ENCODE measurements at places on chromosomes 5 and 9.
A peak's percentile ranks its signal among the peaks of the same experiment; 100 is the strongest.

DNA sequence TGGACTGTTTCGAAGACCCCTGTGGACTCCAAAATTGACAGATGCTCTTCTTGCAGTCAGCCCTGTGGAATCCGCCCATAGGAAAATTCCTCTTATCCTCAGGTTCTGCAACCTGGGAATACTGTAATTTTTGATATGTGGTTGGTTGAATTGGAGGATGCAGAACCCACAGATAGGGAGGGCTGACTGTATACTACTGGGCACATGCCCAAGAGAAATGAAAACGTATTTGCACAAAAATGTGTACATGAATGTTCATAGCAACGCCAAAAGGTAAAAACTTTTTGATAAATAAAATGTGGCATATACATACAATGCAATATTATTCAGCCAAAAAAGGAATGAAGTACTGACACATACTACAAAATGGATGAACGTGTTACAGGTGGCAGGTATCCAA, 1.9 kb upstream of the SNAPC3 start:
- no peak for DNase-seq

DNA sequence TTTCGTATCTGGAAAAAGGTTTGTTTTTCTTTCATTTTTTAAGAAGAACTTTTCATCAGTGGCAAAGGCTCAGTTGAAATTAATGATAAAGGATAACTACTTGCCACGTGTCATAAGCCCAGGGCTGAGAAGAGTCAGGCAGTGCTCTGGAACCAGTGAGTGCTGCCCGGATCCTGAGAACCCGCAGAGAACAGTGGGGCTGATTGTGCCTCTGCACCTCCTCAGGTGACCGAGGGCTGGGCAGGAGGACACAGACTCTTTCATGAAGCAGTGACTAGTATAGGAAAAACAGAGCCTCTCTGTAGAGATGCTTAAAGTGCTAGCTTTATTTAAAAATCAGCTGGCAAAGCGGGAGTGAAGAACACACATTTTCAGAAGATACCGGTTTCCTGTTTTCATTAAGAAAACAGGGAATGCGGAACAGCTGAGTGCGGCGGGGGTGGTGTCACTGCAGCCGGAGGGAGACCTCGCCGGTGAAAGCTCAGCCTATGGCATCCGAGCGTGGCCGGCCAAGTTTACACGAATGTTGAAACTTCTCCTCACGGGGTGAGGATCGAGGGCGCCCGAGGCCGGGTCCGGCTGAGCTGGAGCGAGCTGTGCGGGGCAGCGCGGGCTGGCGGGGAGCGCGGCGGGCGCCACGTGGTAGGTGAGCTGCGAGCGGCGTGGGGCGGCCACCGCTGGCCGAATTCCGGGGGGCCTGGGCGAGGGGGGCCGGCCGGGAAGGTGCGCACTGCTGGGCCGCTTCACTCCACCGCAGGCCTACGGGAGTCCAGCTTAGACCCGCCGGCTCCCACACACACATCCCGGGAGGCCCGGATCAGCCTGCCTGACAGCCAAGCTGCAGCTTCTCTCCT, 134.7 kb upstream of the DMRT1 start:
- DNase-seq: peak; percentile 81

GRCh38 chr9:35690614-35691333, 1.0 kb upstream of the TPM2 start:
- peak; percentile 77 for DNase-seq

DNA sequence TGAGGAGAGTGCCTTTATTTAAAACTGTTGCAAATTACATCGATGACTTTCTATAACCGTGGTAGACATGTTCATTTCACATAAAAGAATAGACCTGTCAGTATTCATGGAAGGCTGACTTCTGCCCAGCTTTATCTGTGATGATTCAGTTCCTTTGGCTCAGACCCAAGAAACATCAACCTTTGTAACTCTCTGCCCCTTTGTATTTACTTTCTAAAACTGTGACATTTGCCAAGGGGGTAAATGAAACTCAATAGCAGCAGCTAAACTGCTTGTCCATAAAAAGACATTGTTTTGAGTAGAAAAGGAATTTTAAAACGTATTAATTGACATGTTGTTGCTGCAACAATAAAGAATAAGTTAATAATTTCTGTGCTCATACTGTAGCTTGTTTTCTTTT, 137.8 kb upstream of the ANKH start:
- peak; percentile 48 for DNase-seq

- no peak for DNase-seq
Observed at GRCh38 chr9:108750661-108751215, 105.0 kb downstream of the ACTL7B start.

GRCh38 chr5:139551191-139551889, 9.8 kb upstream of the UBE2D2 start:
- DNase-seq: no peak

DNA sequence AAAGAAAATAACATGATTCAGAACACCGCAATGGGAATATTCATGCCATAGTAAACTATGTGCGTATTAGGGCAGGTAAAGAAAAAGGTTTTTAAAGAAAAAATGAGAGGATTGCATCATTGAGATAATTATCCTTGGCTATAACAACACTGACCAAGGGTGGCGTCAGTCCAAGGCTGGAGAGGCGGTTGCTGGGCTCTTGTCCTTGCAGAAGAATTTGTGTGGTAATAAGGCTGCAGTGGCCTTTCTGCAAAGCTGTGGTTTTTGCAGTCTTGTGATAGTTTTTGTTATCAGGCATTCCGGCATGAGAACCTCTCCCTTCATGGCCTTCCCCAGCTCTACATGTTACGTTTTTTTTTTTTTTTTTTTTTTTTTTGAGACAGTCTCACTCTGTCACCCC, 14.0 kb downstream of the BOD1 start:
- no peak for DNase-seq

GRCh38 chr5:34483442-34484033, 172.6 kb upstream of the RAI14 start:
- DNase-seq: no peak

DNA sequence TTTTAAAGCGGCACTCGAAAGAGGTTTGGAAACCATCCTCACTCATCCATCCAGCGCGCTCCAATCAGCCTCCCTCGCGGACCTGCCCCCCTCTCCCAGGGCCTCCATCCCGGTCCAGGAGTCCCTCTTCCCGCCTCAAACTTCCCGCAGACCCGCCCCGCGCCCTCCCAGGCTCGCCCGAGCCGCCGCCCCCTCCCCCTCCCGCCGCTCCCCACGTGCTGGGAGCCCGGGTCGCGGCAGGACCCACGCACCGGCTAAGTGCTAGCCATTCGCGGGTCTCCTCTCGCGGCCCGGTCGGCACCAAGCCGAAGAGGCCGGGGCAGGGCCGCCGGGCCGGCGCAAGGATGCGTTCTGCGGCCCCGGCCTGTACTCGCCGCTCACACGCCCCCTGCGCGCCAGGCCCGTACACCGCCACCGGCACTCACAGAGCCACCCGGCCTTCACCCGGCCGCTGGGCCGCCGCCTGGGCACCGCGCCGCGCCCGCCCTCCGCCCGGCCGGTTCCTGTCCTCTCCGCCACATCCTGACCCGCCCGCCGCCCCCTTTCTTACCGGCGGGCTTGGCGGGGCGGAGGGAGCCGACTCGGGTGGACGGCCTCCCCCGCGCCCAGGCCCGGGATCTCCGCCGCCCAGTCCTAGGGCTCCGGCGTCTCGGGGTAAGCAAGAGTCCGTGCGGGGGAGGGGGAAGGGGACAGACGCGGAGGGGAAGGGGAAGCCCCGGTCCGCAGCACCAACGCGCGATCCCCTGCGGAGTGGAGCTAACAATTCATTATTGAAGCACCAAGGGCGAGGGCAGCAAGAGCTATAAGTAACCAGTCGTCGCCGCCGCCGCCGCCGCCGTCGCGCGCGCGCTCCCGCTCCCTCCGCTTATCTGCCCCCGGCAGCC, 576 bp downstream of the CHD1 start:
- peak; percentile 75 for DNase-seq

DNA sequence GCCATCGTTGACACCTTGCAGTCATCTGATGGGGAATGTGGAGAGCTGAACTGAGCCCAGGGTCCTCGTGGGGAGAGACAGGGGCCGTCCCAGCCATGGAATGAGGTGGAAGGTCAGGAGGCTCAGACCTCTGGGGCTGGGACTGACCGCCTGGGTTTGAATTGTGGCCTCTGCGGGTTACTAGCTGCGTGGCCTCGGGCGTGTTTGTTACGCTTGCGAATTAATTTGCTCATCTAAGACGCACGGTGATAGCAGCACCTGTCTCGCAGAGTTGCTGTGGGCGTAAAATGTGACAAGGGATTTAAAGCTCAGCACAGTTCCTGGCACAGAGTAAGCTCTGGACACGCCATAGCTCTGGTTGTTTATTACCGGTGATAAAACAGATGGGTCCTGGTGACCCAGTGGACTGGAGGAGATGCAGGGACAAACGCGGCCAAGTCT, 19.4 kb upstream of the DAB2IP start:
- no peak for DNase-seq
